ENCODE measurements at places on chromosomes 5 and 9. TPM values are rescaled to one million over a fixed set of nuclear protein-coding genes. Genes with fewer than 3 reads are reported as not detected.
A peak's percentile ranks its signal among the peaks of the same experiment; 100 is the strongest.

The OLFM1 gene
- 102 TPM for total RNA-seq

- DNase-seq: no peak
Observed at GRCh38 chr9:4321554-4321953, 21.7 kb upstream of the GLIS3 start.

DNA sequence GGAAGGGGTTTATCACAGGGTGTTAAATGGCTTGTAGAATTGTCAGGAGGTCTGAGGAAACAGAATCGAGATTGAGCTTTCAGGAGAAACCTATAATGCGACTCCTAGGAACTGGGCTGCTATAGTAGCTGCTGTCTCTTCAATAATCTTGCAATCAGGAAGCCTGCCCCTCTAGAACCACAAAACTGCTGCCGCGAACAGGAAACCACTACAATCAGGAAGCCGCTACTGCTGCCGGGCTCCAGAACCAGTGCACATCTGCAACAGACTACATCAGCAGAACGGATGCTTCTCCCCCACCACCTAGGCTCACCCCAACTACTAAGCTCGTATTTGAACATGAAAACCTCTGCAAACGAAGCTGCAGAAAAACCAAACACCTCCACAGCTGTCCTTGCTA lies 31.6 kb downstream of the TNFSF8 start:
- no peak for DNase-seq

The ANGPTL2 gene
- 19.6 TPM for total RNA-seq

DNA sequence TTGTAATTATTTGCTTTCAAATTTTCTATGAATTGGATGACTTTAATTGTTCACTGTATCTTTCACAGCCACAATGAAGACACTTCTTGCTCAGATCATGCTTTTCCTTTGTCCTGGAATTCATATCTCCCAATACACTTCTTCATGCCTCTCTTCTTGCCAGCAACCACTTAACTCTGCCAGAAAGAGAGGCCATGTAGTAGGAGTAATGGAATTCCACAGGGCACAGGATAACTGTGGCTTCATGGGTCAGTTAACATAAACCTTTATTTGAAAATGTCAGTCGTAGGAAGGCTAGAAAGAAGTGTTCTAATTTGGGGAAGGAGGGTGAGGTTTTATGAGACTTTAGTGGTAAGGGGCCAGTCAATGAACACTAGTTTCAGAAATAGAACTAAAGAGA lies 190.3 kb downstream of the TMEM167A start:
- no peak for DNase-seq

DNA sequence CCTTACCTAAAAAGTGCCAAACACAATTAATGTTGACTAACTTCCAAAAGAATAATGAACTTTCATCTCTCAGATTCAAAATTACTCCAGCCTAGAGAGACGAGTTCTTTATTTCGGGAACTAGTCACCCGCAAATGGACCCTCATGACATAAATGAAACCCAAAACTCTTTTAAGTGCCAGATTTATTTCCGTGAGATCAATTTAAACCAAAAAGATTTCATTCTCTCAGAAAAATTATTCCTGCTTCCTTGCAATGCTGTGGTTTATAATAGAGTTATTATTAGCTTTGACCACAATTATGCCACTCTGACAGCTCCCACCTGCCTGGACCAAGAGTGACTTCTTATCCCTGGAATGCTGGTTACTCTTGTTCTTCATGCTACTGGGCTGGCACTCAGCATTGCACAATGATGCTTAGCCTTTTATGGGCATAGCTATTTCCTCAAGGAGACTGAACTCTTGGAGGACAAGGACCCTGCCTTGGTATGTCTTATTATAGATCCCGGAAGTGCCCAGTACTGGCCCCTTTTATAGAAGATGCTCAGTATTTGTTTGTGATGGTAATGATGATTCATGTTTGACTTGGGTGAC lies 183.5 kb downstream of the SNX18 start:
- DNase-seq: peak; percentile 49

DNA sequence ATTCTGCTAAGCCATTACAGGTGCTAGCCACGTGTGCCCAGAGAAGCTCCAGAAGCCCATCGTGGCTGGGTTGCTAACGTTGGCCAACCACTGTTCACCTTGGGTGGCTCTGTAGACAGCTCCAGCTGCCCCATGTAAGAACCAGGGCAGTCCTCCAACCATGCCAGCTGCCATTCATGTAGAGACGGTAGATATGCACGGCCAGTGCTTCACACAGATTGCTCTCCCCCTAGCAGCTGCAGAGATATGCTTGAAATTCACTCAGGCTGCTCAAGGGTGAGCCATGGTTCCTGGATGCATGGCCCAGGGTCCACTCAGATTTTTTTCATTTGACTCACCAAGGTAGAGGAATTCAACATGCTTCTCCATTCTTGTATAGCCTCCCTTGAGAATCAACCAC lies 31.0 kb downstream of the GADD45G start:
- DNase-seq: no peak

GRCh38 chr9:71895117-71895516 lies 15.9 kb downstream of the ABHD17B start:
- DNase-seq: no peak

The CCNI2 gene
- not detected for total RNA-seq

The HABP4 gene
- total RNA-seq: 26.9 TPM

The HMMR gene
- not detected for total RNA-seq

The SLC34A3 gene
- not detected for total RNA-seq

- no peak for DNase-seq
Observed at GRCh38 chr5:172575816-172576545, 65.1 kb upstream of the NEURL1B start.

DNA sequence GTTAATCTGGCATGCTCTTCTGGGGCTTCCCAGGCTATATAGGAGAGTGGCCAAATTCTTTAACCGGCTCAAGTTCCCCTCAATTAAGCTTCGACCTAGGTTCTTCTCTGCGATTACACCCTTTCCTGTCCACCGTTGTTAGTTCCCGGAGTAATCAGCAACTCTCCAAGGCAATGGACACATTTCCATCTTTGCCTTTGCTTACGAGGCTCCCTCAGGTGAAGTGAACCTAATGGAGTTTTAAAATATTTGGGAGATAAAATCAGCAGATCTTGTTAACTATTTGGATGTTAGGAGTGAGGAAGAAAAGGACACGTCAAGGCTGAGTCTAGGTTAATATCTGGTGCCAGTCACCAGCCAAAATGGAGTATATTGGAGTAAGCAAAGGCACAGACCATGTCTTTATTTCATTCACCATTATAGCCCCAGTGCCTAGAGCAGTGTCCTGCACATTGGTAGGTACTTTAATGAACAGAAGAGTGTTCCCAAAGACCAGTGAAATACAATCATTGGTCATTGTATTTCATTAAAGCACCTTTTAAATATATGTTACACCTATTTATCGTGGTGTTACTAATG lies 515 bp downstream of the UTP15 start:
- DNase-seq: no peak

The SOHLH1 gene
- not detected for total RNA-seq

DNA sequence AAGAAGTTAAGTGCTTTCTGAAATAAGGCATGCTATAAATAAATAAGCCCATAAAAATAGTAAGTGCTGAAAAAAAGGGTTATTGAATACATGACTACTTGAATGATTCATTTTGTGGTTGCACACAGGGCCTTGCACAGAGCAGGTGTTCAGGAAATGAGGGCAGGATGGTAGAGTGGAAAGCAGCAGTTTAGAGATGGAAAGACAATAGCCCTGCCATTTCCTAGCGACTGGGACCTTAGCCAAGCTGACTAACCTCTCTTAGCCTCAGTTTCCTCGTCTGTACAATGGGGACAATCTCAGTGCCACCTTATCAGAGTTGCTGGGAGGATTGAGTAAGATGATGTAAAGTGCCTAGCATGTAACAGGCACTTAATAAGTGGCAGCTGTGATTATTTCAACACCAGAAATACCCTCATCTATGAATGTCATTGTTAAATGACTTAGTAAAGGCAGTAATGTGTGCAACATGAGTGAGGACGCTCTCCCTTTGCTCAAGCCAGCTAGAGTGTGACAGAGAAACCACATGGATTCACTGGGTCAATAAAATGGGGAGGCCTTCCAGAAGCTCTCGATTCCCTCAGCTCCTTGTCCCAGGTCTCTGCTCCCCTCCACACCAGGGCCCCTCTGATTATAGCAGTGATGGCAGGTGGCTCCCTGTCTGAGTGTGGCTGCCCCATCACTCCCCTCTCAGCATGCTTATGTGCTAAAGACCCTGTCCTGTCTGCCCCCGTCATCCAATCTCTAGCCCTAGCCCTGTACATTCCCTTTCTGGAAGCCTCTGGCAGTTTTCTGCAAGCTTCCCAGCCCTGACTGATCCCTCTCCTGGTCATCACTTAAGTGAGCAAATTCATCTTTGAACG lies 16.0 kb upstream of the PHF19 start:
- no peak for DNase-seq

The CARD9 gene
- 0.43 TPM for total RNA-seq

GRCh38 chr9:89916001-89916597 lies 311.3 kb downstream of the GADD45G start:
- no peak for DNase-seq

- DNase-seq: no peak
Observed at GRCh38 chr9:108395421-108395820, 460.4 kb downstream of the ACTL7B start.

The PGM5 gene
- total RNA-seq: 70.9 TPM

The GCNT4 gene
- total RNA-seq: 0.43 TPM

The CDC20B gene
- not detected for total RNA-seq

All from ascending aorta (tissue), 2 donors.